ENCODE measurements at places on chromosomes 2 and 18. TPM values are rescaled to one million over a fixed set of nuclear protein-coding genes. Genes with fewer than 3 reads are reported as not detected.

Gene MEP1B
- total RNA-seq: not detected

Gene WDFY1
- 45.0 TPM for total RNA-seq

Gene PRKRA
- 44.6 TPM for total RNA-seq

Gene SALL3
- total RNA-seq: not detected

Gene C2orf15
- total RNA-seq: not detected

Gene FRZB
- total RNA-seq: 0.52 TPM

Gene MAIP1
- total RNA-seq: 25.7 TPM

Gene HMSD
- total RNA-seq: 0.78 TPM

Gene CCDC68
- total RNA-seq: 20.2 TPM

Gene GKN1
- total RNA-seq: not detected

Gene MYOM1
- 0.13 TPM for total RNA-seq

Gene GBX2
- total RNA-seq: 0.78 TPM

Gene COA5
- total RNA-seq: 45.9 TPM

Gene HOXD10
- total RNA-seq: not detected

Gene C2orf81
- 2.1 TPM for total RNA-seq

Gene SCG2
- total RNA-seq: 11.7 TPM

Gene OSR1
- total RNA-seq: 18.8 TPM

Gene ATRAID
- 225 TPM for total RNA-seq

Gene FLACC1
- total RNA-seq: not detected

Gene PSTPIP2
- total RNA-seq: 3.3 TPM

Gene CGREF1
- total RNA-seq: 4.6 TPM

Gene OSBPL6
- total RNA-seq: 2.9 TPM

Gene AMER3
- total RNA-seq: not detected

Gene FIGN
- total RNA-seq: 1.0 TPM

Gene CRYGD
- not detected for total RNA-seq

Gene PRKCE
- total RNA-seq: 5.4 TPM

Gene ACVR1C
- total RNA-seq: 2.2 TPM

Gene NEMP2
- total RNA-seq: 3.0 TPM

Gene RIT2
- not detected for total RNA-seq

Gene ERFE
- 2.4 TPM for total RNA-seq

Gene LAMA3
- total RNA-seq: 18.1 TPM

Gene ZC3H6
- total RNA-seq: 6.8 TPM

Gene CTNNA2
- not detected for total RNA-seq

Gene SP140L
- 4.0 TPM for total RNA-seq

Gene ZNF892
- 5.7 TPM for total RNA-seq

Gene LINC00305
- total RNA-seq: not detected

Gene RBM45
- total RNA-seq: 11.0 TPM

Gene GTF2A1L
- 0.13 TPM for total RNA-seq

Gene GNLY
- 0.24 TPM for total RNA-seq

Gene RFTN2
- total RNA-seq: 4.5 TPM

Gene IL18RAP
- 0.26 TPM for total RNA-seq

Gene PLCD4
- 9.3 TPM for total RNA-seq

Gene GPR39
- not detected for total RNA-seq

Gene CRYGC
- total RNA-seq: not detected

Gene KCNF1
- total RNA-seq: 0.26 TPM

Gene COBLL1
- total RNA-seq: 4.3 TPM

Gene SAG
- total RNA-seq: not detected

Gene LRRTM4
- total RNA-seq: not detected

Gene RAB6C
- not detected for total RNA-seq

Gene PLA2R1
- 2.0 TPM for total RNA-seq

Gene NAT8
- not detected for total RNA-seq

Gene MGAT4A
- total RNA-seq: 0.56 TPM

All from epithelial cell of alveolus of lung (primary cell).